ENCODE measurements at places on chromosomes 5 and 9. TPM values are rescaled to one million over a fixed set of nuclear protein-coding genes. Genes with fewer than 3 reads are reported as not detected.

The POU5F2 gene
- total RNA-seq = 0.27 TPM

The CENPK gene
- 33.3 TPM for total RNA-seq

DNA sequence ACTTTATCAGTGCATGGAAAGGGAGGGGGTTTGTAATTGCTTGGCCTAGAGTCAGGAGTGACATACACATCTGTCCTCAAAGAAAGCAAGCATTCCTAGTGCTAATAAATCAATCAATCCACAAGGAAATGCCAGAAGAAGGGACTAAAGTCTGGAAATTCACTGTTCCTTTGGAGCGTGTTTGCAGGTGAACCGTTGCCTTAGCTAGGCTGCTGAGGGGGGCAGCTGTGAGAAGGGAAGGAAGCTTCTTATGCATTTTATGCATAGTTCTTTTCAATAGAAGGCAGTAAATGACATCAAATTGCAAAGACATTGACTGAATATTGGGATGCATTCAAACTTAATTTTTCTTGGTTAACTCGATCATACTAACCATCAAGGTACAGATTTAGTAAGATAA is 1092.5 kb upstream of the SEMA6A start:
- no peak for DNase-seq

DNA sequence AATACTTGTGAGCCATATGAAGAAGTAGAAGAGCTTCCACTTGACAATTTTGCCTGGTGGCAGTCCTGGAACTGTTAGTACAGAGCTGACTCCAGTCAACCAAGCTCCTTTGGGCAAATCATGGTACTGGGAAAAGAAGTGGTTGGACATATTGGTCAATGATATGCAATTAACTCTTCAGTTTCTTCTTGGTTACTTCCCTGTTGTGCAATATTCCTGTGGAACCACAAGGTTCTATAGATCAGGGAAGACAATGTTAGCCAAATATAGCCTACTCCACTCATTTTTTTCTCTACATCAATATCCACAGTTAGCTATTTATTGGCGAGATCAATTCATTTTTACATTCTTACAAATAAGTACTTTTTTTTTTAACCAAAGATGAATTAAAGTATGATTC is 14.4 kb upstream of the GDA start:
- DNase-seq = no peak

GRCh38 chr5:174511714-174512253 is 212.6 kb upstream of the MSX2 start:
- no peak for DNase-seq

DNA sequence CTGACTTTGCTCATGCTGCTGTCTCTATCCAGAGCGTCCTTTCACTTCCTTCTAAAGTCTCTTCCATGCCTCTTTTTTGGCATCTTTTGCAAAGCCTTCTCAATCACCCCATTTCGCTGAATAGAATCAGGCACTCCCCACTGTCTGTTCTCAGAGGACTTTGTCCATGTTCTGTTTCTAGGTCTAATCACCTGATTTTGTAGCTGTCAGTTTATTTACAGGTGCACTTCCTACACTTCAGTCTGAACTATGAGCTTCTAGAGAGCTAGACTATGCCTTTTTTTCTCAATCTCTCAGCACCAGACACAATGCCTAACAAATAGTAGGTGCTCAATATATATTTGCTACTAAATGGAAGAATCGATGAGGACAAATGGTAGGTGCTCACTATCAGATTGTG is 29.9 kb downstream of the TLR4 start:
- DNase-seq = no peak

GRCh38 chr9:105658351-105658750 is 3.9 kb upstream of the TAL2 start:
- DNase-seq = no peak
